ENCODE measurements at places on chromosomes 2 and 18.

- no peaks in the 10 kb centered on the region for H3K36me3 ChIP-seq
- no peaks in the 10 kb centered on the region for H3K4me1 ChIP-seq
- H3K27ac ChIP-seq: no peak overlapping the region
- no peak for DNase-seq
- H3K4me3 ChIP-seq: no peak overlapping the region
- no peaks in the 10 kb centered on the region for H3K27me3 ChIP-seq
Observed at GRCh38 chr2:188032306-188032705, 259.4 kb upstream of the GULP1 start.

DNA sequence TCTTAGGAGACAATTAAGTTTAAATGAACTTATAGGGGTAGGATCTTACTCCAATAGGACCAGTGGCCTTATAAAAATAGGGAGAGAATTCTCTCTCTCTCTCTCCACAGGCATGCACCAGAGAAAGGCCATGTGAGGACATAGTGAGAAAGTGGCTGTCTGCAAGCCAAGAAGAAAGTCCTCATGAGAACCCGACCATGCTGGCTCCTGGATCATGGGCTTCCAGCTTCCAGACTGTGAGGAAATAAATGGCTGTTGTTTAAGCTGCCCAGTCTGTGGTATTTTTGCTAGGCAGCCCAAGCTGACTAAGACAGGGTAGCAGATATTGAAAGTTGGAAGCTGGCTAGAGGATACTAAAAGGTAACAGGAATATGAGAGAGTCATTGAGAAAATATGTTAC lies 454.0 kb downstream of the NBAS start:
- no peak for DNase-seq
- peaks cover 11% of the 10 kb centered on the region for H3K27me3 ChIP-seq
- no peaks in the 10 kb centered on the region for H3K4me1 ChIP-seq
- H3K4me3 ChIP-seq: no peak overlapping the region
- no peak overlapping the region for H3K27ac ChIP-seq

DNA sequence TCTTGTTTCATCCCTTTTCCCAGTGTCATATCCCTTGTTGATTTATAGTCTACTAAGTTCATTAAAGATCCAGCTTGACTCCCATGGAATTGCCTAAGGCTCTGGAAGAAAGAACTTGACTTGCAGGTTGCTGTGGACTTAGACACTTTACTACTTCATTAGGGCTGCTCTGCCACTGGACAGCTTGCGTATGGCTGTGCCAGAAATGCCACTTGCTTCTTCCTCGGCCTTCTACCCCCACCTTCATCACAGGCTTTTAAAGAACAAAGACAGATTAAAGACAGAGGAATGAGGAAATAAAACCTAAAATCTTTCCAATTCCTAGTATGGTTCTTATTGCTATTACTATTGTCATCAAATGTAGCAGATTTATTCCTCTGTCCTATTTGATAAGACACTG lies 591.7 kb downstream of the BCL11A start:
- H3K27ac ChIP-seq: no peak overlapping the region
- H3K27me3 ChIP-seq: no peaks in the 10 kb centered on the region
- no peak for DNase-seq

- no peak overlapping the region for H3K4me3 ChIP-seq
- H3K27ac ChIP-seq: no peak overlapping the region
- no peaks in the 10 kb centered on the region for H3K4me1 ChIP-seq
- DNase-seq: no peak
Observed at GRCh38 chr18:7637269-7637668, 70.2 kb downstream of the PTPRM start.

DNA sequence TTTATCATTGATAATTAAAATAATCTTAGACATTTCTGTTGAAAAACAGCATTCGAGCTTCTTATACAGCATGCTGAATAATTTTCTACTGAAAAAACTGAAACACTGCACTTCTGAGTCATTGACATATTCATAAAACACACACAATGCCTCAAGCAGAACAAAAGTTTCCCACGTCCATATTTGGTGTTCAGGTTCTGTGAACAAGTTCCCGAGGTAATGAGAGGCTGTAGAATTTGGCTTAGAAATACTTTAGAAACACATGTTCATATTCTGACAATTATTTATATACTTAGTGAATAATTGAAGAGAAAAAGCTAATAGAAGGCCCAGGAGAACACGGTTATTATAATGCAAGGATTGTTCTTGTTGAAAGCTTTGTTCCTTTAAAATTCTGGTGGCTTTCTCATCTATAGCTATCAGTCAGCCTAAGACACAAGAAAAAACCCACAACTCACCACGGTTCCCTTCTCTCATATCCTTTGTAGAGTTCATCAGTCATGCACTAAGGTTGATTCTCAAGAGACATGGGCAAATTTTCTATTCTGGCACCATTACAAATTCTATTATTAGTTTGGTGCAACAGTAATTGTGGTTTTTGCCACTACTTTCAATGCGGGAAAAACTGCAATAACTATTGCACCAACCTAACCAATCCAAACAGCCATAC lies 194.4 kb downstream of the TMX3 start:
- H3K27me3 ChIP-seq: no peaks in the 10 kb centered on the region
- H3K36me3 ChIP-seq: no peaks in the 10 kb centered on the region
- no peak overlapping the region for H3K4me3 ChIP-seq
- H3K27ac ChIP-seq: no peak overlapping the region
- H3K4me1 ChIP-seq: no peaks in the 10 kb centered on the region
- DNase-seq: no peak

DNA sequence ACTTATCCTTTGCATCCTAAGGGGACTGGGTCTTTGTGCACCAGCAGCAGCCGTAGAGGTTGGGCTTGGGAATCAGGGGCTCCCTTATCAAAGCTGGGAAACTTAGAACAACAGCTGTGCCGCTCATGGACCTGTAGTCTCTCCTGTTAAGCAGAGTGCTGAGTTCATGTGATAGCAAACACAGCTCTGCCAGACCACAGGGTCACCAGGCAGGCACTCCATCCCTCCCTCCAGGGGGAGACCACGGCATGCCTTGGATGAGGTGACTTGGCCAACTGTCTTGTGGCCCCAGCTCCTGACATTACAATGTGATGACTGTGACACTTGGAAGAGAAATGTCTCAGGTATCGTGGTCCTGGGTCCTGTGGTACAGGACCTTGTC lies 60.0 kb downstream of the DGKD start:
- H3K27me3 ChIP-seq: no peaks in the 10 kb centered on the region
- DNase-seq: no peak
- peaks cover 70% of the 10 kb centered on the region for H3K4me1 ChIP-seq
- no peak overlapping the region for H3K4me3 ChIP-seq
- H3K27ac ChIP-seq: no peak overlapping the region

- H3K4me3 ChIP-seq: no peak overlapping the region
- no peak overlapping the region for H3K27ac ChIP-seq
- no peak for DNase-seq
- no peaks in the 10 kb centered on the region for H3K27me3 ChIP-seq
Observed at GRCh38 chr18:5841518-5841917, 53.8 kb downstream of the TMEM200C start.
